ENCODE measurements at places on chromosomes 2 and 18.

- DNase-seq = no peak
These were observed 5.1 kb downstream of the IL1RN start for GRCh38 chr2:113132414-113133021.

- no peak for DNase-seq
These were observed 130.7 kb downstream of the SH3RF3 start for GRCh38 chr2:109259671-109260070.

GRCh38 chr2:181948227-181948626 is 37.4 kb upstream of the PPP1R1C start:
- no peak for DNase-seq

DNA sequence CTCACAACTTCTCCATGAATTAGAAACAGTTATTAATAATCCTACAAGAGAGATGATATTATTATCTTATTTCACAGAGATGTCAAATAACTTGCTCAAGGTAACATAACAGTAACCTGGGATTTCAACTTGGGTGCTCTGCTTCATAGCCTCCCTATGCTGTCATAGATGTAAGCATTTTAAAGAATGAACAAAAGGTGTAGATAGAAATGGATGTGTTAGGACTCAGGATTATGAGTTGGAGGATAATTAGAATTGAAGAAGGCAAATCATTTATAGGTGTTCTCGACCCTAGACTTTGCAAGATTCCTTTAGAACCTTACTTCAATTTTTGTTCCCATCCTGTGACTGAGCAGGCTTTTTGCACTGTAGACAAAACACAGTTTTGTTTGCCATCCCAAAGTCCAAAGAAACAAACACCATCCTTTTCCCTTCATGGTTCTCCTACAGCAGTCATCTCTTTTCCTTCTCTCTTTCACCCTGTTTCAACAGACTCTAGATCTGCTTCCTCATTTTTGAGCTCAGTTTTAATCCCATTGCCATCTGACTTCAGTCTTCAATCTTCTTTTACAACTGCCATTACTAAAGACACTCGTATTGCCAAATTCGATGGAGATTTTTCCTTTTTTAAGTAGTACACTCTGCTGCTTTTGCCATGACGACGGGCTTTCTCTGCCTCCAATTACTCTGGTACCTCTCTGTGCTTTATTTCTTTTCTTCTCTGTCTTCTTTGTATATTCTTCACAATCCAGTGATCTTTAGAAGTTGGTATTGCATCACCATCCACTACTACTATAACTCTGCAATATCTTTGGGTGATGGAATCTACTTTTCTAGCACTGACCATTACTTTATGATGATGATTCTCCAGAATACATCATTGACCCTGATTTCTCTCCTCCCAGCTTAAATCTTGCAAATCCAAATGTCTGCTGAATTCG is 4.5 kb downstream of the HNMT start:
- DNase-seq = no peak

DNA sequence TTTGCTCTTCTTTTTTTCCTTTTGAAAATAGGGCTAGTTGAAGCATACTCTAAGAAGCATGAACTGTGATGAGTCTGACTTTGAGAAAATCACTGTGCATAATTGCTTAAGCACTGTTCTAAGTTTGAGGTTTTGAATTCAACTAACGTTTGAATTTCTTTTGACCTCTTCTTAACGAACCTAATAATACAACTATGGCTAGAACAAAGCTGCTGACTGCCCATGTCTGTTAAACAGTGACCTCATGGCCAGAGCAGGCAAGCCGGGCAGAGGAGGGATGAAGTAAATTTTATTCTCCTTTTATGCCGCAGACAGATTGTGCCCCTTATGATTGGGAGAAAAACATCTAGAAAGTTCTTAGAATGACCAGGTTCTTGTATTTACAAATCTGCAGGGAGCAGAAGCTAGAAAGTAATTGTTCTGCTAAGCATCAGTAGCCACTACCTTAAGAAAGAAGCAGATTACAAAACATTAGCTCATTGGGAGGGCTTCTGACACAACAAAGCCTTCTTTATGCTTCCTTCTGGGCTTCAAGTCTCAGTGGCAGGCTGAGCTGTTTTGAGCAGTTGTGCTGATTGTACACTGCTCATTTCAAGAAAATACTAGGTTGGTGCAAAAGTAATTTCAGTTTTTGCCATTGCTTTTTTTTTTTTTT is 97.8 kb upstream of the RASGRP3 start:
- no peak for DNase-seq

GRCh38 chr2:222193328-222193983 is 105.3 kb downstream of the PAX3 start:
- DNase-seq = no peak
